ENCODE measurements at places on chromosomes 16 and 17.

DNA sequence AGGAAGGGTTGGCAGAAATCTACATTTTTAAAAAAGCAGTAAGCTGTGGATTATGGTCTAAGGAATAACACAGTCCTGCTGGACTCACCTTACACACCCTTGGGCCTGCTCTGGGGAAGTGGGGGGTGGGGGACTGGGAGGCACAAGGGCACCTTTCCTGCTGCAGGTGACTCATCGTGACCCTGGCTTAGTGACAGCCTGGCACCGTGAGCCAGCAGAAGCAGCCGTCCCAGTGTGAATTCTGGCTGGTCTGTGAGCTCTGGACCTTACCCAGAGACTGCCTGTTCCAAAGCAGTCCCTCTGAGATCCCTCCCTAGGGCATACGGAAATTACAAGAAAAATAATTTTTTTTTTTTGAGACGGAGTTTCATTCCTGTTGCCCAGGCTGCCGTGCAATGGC lies 4.2 kb upstream of the CRK start:
- DNase-seq, result no peak
- no peaks in the 10 kb centered on the region for H3K36me3 ChIP-seq
- H3K4me3 ChIP-seq, result no peak overlapping the region
- no peak overlapping the region for H3K27ac ChIP-seq

GRCh38 chr17:73132085-73132492 lies 32.7 kb upstream of the SSTR2 start:
- no peaks in the 10 kb centered on the region for H3K27me3 ChIP-seq
- H3K4me3 ChIP-seq, result no peak overlapping the region
- no peaks in the 10 kb centered on the region for H3K4me1 ChIP-seq

DNA sequence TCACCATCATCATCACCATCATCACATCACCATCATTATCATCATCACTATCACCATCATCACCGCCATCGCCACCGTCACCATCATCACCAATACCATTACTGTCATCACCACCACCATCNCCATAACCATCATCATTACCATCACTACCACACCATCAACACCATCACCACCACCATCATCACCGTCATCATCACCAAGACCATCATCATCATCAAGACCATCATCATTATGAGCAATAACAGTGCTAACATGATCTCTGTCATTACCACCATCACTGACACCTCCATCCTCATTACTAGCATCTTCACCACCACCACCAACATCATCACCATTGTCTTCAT lies 16.1 kb upstream of the ZNF469 start:
- no peak for DNase-seq
- H3K36me3 ChIP-seq, result no peaks in the 10 kb centered on the region
- no peaks in the 10 kb centered on the region for H3K4me1 ChIP-seq
- no peaks in the 10 kb centered on the region for H3K27me3 ChIP-seq
- no peak overlapping the region for H3K27ac ChIP-seq
- H3K4me3 ChIP-seq, result no peak overlapping the region

- no peaks in the 10 kb centered on the region for H3K27me3 ChIP-seq
- no peaks in the 10 kb centered on the region for H3K36me3 ChIP-seq
- H3K4me1 ChIP-seq, result no peaks in the 10 kb centered on the region
- H3K4me3 ChIP-seq, result no peak overlapping the region
- H3K27ac ChIP-seq, result peak overlapping the region; percentile 91
Measured at GRCh38 chr16:88406096-88407041, 23.6 kb downstream of the ZNF469 start.

- H3K27me3 ChIP-seq, result no peaks in the 10 kb centered on the region
- peaks cover 36% of the 10 kb centered on the region for H3K4me1 ChIP-seq
- no peaks in the 10 kb centered on the region for H3K36me3 ChIP-seq
- H3K27ac ChIP-seq, result no peak overlapping the region
- DNase-seq, result no peak
Measured at GRCh38 chr16:88504489-88505404, 51.7 kb downstream of the ZFPM1 start.
